ENCODE measurements at places on chromosomes 11 and 22. TPM values are rescaled to one million over a fixed set of nuclear protein-coding genes. Genes with fewer than 3 reads are reported as not detected.

ZNF280A gene
- total RNA-seq = not detected

TAF1D gene
- 133 TPM for total RNA-seq

CHKB gene
- total RNA-seq = 32.9 TPM

TRIM29 gene
- total RNA-seq = 0.06 TPM

FLRT1 gene
- not detected for total RNA-seq

GUCY1A2 gene
- 0.13 TPM for total RNA-seq

YAP1 gene
- 16.7 TPM for total RNA-seq

WEE1 gene
- 21.4 TPM for total RNA-seq

ANO1 gene
- total RNA-seq = 0.13 TPM

DDI1 gene
- not detected for total RNA-seq

All from bladder microvascular endothelial cell (primary cell).